ENCODE measurements at places on chromosomes 6 and 20. TPM values are rescaled to one million over a fixed set of nuclear protein-coding genes. Genes with fewer than 3 reads are reported as not detected.
A peak's percentile ranks its signal among the peaks of the same experiment; 100 is the strongest.

DNA sequence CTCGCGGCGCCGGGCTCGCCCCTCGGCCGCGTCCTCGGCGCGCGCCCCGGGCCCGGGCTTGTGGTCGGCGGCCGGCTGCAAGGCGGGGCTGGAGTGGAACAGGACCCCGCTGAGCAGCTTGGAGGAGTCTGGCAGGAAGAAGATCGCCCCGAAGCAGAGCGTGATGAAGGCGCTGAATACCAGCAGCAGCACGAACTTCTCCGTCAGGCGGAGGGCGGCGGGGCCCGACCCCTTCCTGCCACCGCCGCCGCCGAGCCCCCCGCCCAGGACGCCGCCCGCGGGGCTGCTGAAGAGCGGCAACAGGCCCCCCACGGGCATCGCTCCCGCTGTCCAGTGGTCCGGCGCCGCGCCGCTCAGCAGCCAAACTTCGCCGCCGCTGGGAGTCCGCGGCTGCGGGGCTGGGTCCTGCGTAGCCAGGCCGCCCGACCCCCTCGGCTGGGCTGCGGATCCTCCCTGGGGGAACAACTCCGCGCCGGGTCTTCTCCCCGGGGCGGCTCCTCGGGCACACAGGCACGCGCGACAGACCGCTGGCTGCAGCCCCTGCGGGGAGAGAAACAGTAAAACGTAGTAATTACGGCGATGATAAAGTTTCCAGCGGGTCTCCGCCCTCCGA, 707 bp downstream of the MAN1A1 start:
- peaks cover 69% of the 10 kb centered on the region for H3K4me1 ChIP-seq
- H3K27me3 ChIP-seq: no peaks in the 10 kb centered on the region
- DNase-seq: peak; percentile 44
- H3K36me3 ChIP-seq: peaks cover 7% of the 10 kb centered on the region

DNA sequence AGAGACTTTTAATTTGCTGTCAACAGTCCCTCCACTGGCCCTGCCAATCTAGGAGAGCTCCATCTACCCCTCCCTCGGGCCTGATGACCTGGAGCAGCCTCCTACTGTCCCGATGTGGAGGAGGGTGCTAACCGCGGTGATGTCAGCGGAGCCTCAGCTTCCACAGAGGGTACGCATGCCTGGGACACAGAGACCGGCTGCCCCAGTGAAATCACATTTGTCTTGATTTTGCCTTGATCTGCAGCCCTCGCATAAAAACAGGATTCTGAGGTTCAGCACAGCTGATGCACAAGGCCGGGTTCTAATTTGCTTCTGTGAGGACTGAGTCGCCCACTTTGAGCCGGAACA, 77.6 kb downstream of the STK35 start:
- H3K27me3 ChIP-seq: no peaks in the 10 kb centered on the region
- no peaks in the 10 kb centered on the region for H3K36me3 ChIP-seq
- no peaks in the 10 kb centered on the region for H3K4me1 ChIP-seq
- no peak overlapping the region for H3K27ac ChIP-seq

DNA sequence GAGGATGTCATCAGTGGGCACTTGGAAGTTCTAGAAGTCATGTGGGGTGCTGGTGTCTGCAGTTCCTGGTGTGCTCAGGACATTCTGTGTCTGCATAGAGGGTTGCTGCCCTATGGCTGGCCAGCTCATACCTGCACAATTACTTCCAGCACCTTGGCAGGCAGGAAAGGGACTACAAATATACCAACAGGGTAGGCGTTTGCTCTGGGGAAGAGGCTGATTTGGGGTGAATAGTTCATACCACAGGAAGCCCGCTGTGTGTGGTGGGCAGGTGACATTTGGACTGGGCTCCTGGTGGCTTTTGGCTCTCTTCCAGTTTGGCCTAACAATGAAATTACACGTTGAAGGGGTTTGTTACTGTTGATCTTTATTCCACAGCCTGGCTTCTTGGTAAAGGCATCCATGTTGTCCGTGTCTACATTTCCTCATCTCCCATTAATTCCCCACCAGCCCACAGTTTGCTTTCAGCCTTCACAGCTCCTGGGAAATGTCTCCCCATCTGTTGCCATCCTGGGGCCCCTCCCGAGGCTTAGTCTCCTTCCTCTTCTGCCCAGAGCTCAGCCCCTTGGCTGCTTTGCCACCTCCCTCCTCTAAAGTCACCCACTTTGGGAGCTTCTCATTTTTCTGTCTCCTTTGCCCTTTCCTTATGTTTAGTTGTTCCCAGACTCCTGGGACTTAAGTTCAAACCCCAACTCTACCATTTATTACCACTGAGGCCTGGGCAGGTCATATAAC, 88.1 kb downstream of the RSPH3 start:
- peak overlapping the region; percentile 89 for H3K4me3 ChIP-seq
- H3K27ac ChIP-seq: peak overlapping the region; percentile 67
- peak; percentile 16 for DNase-seq
- H3K27me3 ChIP-seq: no peaks in the 10 kb centered on the region
- no peaks in the 10 kb centered on the region for H3K36me3 ChIP-seq

DNA sequence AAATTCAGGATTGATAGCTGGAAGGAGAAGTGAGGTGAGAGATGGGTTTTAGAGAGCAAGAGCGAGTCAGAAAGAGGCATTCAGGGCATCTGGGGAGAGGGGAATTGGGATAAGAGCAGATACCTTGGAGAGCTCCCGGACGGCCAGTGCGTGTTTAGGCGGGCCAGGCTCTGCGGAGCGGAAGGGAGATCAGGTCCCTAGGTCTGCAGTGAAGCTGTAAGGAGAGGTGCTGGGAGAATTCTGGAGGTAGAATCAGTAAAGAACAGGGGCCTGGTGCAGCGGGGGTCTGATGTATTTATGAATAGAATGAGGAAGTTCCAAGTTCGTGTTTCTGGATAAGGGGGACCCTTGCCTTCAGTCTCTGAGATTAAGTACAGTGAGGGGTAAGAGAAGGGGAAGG, 47.4 kb upstream of the FAM83D start:
- H3K4me3 ChIP-seq: no peak overlapping the region
- peak overlapping the region; percentile 94 for H3K27ac ChIP-seq
- no peaks in the 10 kb centered on the region for H3K27me3 ChIP-seq
- no peak for DNase-seq
- peaks cover 19% of the 10 kb centered on the region for H3K36me3 ChIP-seq

GRCh38 chr20:25076731-25077609, 5.0 kb downstream of the VSX1 start:
- H3K36me3 ChIP-seq: no peaks in the 10 kb centered on the region
- peak overlapping the region; percentile 84 for H3K4me3 ChIP-seq
- peak; percentile 37 for DNase-seq
- no peak overlapping the region for H3K27ac ChIP-seq

DNA sequence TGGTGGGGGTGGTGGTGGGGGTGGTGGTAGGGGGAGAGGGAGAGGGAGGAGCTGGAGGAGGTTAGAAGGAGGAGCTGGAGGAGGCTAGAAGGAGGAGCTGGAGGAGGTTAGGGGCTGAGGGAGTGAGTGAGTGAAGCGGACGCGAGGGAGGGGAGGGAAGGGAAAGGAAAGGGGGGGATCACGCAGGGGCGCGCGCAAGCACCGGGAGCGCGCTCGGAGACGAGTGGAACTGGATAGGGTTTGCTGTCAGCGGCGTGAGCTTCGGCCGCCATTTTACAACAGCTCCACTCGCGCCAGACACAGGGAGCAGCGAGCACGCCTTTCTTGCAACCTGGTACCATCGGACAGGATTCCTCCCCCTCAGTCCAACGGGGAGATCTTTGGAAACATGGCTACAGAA, 90.5 kb upstream of the FERMT1 start:
- H3K4me1 ChIP-seq: no peaks in the 10 kb centered on the region
- no peak overlapping the region for H3K4me3 ChIP-seq
- DNase-seq: no peak

DNA sequence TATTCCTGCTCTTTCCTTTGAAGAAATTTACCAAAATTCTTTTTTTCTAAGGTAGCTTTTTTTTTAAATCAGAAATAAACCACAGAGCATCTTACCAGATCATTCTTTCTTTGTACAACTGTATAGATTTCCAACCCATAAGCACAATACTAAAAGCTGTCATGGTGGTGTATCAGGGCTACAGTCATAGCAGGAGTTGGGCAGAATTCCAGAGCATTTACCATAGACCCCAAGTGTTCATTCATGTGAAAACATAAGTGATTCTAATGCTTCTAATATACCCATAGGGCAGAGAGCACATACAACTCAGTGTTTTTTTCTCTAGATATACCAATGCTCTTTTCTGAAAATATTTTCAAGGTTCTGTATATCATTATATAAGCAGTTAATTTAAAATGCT, 392.5 kb downstream of the FRK start:
- H3K27me3 ChIP-seq: no peaks in the 10 kb centered on the region
- no peak for DNase-seq
- H3K36me3 ChIP-seq: no peaks in the 10 kb centered on the region
- H3K4me3 ChIP-seq: no peak overlapping the region
- no peak overlapping the region for H3K27ac ChIP-seq

DNA sequence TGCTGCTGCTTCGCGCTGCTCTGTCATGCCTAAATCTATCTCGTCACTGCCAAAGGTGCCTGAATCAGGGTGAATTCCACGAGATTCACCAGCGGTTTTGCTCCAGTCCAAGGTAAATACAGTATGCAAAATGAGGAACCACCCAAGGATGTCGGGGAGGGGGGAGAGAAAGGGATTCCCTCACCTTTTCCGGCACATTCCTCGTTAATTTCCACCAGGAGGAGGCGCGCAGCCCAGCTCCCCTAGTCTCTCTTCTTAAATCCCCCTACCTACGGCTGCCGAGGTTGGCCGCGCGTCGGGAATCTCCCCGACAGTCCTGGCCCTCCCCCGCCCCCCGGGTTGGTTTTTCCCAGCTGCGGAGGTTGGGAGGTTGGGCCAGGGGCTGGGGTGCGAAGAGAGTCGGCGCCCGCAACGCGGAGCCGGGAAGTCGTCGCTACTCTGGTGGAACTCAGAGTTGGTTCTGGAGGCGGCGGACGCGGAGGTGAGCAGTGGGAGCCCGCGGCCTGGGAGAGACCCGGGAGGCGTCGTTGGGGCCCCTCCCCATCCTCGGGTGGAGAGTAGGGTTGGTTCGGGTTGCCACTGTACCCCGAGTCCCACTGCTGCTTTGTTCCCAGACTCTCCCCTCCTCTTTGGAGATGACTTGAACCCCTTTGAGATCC, at the start of gene TPBG:
Gene TPBG (plus strand): TSS at position 390 of the 659 bp plus-strand sequence. CDS start 1,145 bp downstream, outside the sequence.
- H3K27me3 ChIP-seq: peaks cover 66% of the 10 kb centered on the region
- H3K36me3 ChIP-seq: no peaks in the 10 kb centered on the region
- H3K27ac ChIP-seq: no peak within 1 kb of the TSS
- peak within 1 kb of the TSS; percentile 87 for H3K4me3 ChIP-seq
- H3K4me1 ChIP-seq: peaks cover 20% of the 10 kb centered on the region

GRCh38 chr6:85640821-85641220, 1.9 kb downstream of the SYNCRIP start:
- peaks cover 21% of the 10 kb centered on the region for H3K36me3 ChIP-seq
- H3K27me3 ChIP-seq: no peaks in the 10 kb centered on the region
- H3K27ac ChIP-seq: peak overlapping the region; percentile 95
- peak overlapping the region; percentile 92 for H3K4me3 ChIP-seq
- no peak for DNase-seq
- H3K4me1 ChIP-seq: peaks cover 68% of the 10 kb centered on the region

The MYMX gene
- not detected for total RNA-seq

The RNF8 gene
- 19.3 TPM for total RNA-seq

The OR12D3 gene
- not detected for total RNA-seq

All from activated T-cell treated with anti-CD3 and anti-CD28 coated beads, Interleukin-2, amount 50 U/mL, for 72 hours (primary cell).